ENCODE measurements at places on chromosomes 3 and 15.

GRCh38 chr15:87080547-87080946 lies 1000.9 kb downstream of the AGBL1 start:
- no peak for DNase-seq

GRCh38 chr15:53811530-53811929 lies 52.1 kb upstream of the WDR72 start:
- no peak for DNase-seq

- DNase-seq, result no peak
Measured at GRCh38 chr15:89490081-89490813, 6.1 kb downstream of the RHCG start.

DNA sequence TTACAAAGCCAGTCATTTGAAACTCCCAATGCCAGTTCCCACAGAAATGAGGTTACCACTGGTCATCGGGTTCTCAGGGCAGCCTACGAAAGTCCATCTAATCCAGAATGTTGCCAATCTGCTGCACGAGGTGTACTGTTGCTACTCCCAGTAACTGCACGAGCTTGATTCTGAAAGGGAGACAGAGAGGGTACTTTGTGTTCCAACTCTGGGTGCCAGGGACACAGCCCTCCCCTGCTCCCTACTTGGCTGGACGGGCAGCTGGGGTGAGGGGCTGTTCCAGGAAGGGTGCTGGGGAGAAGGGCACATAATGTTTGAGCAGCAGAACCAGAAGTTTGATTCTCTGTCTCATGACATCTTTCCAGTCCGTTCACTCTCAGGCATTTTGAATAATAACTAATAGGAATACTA lies 27.1 kb upstream of the OSBPL11 start:
- DNase-seq, result no peak

- DNase-seq, result no peak
Measured at GRCh38 chr3:64456674-64457073, 231.1 kb downstream of the ADAMTS9 start.

GRCh38 chr3:151307131-151307530 lies 9.5 kb downstream of the GPR87 start:
- no peak for DNase-seq

DNA sequence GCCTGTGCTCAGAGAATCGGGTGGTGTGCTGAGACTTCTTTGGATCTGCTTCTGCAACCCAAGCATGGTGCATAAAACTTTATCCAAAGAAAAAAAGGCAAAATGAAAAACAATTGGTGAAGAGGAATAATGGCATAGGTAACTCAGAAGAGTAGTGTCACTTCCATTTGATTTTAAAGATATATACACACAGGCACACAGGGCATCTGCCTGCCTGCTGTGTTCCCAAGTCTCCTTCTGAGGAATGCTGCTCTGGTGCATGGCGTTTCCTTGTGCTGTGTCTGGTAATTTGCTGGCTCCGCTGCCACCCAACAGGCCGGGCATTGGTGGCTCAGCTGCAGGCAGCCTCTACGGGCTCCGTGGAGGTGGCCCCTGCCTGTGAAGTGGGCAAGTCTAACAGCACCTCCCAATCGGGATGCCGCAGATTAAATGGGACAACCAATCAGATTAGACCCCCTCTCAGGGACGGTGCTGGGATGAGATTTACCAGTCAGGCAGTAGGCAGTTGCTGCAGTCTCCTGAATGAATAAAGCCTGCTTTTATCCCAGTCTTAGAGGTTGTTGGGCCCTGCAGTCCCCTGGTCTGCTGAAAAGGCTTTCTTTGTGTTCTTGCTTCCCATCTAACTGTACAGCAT lies 253.7 kb upstream of the RASGRP1 start:
- DNase-seq, result no peak

DNA sequence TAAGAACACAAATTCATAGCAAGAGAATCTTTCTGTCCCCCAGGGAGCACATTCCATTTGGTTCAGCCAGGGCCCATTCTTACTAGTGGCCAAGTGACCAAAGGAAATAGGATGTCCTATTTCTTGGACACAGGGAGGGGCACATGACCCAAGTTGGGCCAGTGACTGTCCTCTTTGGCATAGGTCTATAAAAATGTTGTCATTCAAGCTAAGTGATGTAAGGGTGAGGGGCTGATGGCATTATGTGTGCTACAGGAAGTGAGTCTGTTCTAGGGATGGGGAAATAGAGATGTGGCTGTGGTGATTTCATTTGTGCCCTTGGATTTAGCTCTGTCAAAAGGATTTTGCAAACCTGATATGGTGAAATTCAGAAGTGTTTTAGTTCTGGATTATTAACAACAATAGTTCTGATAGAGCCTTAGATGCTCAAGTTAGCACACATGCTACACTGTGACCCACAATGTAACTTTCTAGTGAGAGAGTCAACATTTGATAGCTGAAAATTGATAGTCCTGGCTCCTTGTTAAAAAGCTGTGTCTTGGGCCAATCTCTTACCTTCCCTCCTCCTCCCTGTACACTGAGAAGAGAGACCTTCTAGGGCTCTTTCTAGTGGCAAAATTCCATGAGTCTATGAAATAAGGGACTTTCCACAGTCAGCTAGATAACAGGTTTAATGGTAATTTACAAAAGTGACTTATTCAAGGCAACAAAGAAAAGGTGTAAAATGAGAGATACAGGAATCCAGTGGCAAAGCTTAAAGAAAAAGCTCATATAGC lies 117.2 kb downstream of the THRB start:
- DNase-seq, result no peak

GRCh38 chr3:16801698-16802097 lies 83.1 kb upstream of the PLCL2 start:
- DNase-seq, result no peak

DNA sequence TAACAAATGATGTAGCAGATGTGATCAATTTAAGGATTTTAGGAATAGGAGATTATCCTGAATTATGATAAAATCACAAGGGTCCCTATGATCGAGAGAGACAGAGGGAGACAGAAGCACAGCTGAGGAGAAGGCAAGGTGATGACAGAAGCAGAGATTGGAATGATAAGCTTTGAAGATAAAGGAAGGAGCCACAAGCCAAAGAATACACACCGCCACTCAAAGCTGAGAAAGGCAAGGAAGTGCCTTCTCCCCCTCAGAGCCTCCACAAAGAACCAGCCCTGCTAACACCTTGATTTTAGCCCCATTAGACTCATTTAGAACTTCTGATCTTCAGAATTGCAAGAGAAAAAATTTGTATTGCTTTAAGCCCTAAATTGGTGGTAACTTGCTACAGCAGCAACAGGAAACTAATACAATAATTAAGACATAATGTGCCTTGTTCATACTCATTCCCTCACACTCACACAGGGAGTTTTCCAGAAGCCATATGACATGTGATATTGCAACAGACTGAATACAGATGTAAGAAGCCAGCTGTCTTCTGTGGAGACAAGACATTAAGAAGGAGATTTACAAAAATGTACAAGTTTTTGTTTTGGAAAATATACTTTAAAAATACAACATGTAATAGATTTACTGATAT lies 38.2 kb downstream of the TRANK1 start:
- no peak for DNase-seq

GRCh38 chr15:98651581-98652220 lies 3.4 kb downstream of the IGF1R start:
- no peak for DNase-seq

DNA sequence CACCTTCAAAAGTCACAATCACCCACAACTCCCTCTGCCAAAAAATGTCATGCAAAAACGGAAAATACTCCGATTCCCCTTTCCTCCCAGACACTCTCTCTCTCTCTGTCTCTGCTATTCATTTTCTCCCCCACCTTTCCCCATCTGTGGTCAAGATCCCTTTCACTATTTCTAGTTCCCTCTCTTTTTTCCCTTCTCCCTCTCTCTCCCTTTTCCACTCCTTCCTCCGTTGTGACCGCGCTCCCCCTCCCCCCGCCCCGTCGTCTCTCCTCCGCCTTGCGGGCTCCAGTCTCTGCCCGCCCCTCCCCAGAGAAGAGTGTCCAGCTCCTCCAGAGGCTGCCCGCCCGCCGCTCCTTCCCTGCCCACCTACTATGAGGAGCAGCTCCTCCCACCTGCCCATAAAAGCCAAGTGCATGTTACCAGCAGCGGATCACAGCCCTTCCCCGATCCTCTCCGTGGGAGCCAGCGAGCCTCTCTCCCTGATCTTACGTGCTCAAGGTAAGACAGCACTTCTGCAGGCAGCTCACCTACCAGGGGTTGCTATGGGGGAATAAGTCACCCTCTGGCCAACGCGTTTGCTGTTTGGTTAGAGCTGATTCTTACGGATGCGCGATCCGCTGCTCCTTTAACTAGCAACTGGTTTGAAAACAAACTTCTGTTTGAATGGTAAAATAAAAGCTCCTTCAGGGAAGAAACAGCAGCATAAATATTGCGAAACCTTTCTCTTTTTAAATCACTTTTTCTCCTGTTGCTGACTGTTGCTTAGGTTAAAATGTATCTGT lies at the start of gene COL8A1:
Gene COL8A1, plus strand, starts transcription at position 428 of the 782 bp plus-strand sequence. CDS start 152,089 bp downstream, outside the sequence.
- DNase-seq, result no peak

DNA sequence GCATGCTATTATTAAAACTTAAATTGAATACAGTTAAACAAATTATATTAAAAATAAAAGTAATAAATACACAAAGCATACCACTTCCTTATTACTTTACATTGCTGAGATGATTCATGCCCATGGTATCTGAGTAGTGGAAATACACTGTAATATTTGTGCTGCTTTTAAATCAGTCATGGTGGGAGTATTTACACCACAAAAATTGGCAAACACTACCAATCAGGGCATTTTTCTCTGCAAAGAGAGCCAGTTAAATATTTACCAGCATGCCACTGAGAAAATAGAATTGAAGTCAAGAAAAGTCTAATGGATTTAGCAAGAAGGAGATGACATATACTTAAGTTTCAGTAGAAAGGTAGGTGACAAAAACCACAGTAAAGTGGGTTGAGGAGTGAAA lies 19.6 kb downstream of the PPARG start:
- no peak for DNase-seq

- no peak for DNase-seq
Measured at GRCh38 chr3:164208821-164209220, 869.5 kb downstream of the SI start.

GRCh38 chr3:17747174-17747889 lies 4.9 kb upstream of the TBC1D5 start:
- no peak for DNase-seq

Data from activated T-cell treated with anti-CD3 and anti-CD28 coated beads, Interleukin-2, amount 50 U/mL, for 48 hours (primary cell).